ENCODE measurements at places on chromosomes 16 and 17.

DNA sequence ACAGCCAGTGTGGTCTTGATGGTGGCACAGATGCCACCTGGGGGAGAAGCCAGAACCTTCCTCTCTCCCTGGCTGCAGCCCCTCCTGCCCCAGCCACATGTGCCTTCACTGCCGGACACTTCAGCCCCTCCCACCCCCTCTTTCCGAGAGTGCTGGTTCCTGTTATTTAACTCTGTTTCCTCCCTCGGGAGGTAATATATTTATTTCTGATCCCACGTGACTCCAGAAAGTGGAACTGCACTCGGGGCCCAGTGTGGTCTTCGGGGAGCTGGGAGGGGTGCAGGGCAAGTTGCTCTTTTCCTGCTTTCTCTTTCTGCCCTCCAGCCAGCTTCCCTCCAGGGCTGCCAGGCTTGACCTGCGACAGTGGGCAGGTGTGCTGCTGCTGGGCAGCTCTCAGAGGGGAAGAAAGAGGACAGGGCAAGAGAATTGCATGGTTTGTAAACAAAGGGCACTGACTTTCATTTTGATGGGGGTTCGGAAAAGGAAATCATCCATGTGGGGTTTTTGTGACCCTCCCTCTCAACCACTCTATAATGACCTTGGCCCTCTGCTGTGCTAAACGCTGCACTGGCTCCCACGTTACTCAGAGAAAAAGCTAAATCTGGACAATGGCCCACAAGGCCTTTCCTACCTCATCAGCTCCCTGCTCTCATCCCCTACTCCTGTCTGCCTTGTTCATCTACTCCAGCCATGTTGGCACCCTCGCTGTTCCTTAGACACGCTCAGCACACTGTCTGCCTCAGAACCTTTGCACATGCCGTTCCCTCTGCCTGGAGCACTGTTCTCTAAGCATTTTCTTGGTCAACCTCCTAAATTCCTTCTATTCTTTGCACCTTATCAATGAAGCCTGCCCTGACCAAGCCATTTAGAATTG lies 8.2 kb upstream of the CIITA start:
- DNase-seq = no peak

GRCh38 chr17:58176200-58176599 lies 9.4 kb downstream of the OR4D2 start:
- DNase-seq = peak; percentile 31

GRCh38 chr16:80123189-80123588 lies 417.6 kb upstream of the DYNLRB2 start:
- DNase-seq = no peak

DNA sequence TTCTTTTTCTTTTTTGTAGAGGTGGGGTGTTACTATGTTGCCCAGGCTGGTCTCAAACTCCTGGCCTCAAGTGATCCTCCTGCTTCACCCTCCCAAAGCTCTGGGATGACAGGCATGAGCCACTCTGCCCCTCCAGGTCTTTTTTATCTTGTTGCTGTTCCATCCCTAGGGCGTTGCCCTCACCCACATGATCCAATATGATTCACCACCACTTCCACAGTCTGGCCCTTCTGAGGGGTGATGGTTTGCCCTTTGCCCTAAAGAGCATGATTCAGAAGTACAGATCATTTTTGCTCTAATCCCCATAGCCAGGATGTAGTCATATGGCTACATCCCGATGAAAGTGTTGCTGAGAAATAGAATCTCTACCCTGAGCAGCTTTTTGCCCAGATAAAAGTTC lies 18.8 kb downstream of the STX4 start:
- DNase-seq = no peak

DNA sequence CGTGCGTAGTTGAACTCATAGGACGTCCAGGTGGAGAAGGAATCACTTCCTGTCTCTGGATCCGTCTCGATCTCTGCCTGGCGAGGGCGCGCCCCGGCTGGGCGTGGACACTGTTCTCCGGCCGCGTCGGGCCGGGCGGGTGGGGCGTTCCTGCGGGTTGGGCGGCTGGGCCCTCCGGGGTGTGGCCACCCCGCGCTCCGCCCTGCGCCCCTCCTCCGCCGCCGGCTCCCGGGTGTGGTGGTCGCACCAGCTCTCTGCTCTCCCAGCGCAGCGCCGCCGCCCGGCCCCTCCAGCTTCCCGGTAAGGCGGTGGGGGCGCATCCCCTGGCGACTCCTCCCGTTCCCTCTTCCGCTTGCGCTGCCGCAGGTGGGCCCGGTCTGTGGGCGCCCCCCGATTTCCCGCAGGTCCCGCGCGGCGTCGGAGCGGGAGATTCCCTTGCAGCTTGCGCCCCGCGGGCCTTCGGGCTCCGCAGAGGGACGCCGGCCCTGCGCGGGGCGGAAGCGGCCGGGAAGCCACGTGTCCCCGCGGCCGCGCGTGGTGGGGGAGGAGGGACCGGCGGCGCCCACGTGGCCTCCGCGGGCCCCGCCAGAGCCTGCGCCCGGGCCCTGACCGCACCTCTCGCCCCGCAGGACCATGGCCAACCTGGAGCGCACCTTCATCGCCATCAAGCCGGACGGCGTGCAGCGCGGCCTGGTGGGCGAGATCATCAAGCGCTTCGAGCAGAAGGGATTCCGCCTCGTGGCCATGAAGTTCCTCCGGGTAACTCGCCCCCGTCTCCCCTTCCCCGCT lies at the start of gene NME2:
Gene NME2, plus strand, starts transcription at position 214 of the 789 bp plus-strand sequence. Its CDS starts 420 bp downstream, at position 634.
- DNase-seq = peak; percentile 77

DNA sequence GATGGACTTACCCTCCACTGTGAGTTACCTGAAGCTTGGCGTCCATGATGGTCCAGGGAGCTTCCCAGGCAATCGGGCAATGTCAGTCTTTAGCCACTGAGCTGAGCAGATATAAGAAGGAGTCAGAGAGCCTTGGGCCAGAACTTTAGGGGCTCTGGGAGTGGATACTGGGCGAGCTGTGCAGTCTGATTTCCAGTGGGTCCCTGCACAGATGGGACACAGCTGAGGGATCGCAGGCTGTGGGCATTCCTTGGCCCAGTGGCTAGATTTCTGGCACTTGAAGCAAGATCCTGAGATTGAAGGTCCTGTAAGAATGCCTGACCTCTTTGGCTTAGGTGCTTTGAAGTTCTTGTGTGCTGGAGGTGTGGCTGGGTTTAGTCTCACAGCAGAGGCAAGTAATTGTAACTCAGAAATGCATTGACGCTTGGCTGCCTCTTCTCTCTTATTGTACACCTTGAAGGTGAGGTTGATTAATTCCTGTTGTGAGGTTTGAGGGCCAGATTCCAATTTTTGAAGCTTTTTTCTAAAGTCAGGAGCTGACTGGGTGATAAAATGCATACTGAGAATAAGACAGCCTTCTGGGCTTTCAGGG lies 2283.8 kb downstream of the TP53TG3F start:
- DNase-seq = no peak

- DNase-seq = no peak
Observed at GRCh38 chr16:22220714-22221113, 14.6 kb downstream of the EEF2K start.

DNA sequence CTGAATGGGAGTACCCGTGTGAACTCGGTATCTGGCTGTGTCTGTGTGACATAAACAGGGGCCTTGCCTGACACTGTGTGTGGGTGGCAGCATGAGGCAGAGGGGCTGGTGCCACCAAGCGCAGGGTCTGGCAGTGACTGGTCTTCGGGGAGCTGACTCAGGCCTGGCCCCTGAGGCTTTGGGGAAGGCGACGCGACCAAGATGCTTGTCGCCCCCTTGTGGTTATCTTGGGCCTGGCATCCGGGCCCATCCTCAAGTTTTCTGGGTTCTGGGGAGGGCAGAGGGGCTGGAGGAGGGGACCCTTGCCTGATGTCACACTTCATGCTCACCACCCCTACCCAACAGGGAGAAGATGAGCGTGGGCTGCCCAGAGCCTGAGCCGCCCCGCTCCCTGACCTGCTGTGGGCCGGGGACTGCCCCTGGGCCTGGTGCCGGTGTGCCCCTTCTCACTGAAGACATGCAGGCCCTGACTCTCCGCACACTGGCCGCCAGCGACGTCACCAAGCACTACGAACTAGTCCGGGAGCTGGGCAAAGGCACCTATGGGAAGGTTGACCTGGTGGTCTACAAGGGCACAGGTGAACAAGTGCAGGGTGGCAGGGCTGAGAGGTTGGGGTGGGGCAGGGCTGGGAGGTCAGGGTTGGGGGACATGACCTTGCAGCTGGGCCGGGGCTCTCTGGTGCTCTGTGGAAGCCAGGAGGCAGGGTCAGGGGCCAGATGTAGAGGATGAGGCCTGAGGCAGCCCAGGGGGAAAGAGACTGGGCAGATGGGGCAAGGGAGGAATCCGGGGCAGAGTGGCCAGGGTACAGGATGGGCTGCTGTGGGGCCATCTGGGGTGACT lies 24.9 kb downstream of the SBK1 start:
- peak; percentile 79 for DNase-seq

GRCh38 chr17:81722184-81723120 lies 10.4 kb downstream of the SLC25A10 start:
- no peak for DNase-seq

- no peak for DNase-seq
Observed at GRCh38 chr16:13902677-13903076, 17.3 kb upstream of the ERCC4 start.
